ENCODE measurements at places on chromosomes 4 and X.

DNA sequence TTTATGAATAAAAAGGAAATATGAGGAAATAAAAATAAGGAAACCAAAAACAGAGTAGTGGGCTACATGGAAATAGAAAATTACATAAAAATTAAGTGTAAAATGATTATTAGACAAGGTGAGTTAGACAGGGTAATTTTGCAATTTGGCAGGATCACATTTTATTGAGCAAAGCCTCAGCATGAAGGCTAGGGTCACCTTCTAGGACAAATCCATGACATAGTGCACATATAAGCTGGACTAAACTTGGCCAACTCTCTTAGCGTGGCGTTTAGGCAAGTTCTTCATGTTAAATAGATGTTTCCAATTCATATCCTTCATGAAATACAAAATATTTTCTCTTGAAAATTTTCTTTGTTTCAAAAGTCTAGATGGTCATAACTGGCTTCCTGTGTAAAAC is 25.7 kb upstream of the UGT2B7 start:
- DNase-seq, result no peak

DNA sequence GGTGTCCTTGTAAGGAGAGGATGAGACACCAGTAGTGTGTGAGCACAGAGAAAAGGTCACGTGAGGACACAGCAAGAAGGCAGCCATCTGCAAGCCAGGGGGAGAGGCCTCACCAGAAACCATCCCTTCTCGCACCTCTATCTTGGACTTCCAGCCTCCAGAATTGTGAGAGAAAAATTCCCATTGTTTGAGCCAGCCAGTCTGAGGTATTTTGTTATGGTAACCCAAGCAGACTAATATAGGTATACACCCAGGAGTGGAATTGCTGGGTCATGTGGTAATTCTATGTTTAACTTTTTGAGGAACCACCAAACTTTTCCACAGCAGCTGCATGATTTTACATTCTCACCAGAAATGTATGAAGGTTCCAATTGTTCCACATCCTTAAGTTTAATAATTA is 25.6 kb downstream of the ZDHHC9 start:
- no peak for DNase-seq

DNA sequence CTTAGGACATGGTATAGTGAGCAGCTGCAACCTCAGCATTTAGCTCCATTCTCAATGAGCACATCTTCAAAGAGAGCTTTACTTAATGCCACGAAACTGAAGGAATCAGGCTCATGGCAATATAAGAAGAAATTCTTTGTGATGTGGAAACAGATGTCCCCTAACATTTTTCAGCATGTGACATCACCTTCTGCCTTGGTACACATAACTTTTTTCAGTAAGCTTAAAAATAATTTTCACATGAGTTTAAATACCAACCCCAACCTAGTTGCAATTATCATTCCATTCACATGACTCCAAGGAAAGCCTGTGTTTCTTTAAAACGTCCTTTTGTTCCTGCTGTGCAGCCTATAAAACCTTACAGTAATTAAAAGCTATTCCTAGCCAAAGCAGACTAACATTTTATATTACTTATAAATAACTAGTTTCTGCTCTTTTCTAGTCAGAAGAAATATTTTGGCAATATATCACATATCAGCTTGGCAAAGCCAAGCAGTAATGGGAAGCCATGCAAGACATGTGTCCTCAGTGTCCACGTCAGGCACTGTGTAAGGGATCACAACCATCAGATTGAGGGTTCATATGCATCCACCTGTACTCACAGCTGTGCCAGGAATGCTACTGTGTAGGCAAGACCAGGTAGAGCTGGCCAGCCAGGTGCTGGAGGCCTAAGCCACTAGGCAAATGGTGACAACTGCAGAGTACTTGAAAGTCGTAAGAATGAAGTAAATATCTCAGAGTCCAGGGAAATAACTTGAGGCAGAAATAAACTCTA is 466.6 kb downstream of the INPP4B start:
- no peak for DNase-seq

GRCh38 chrX:121336831-121337421 is 289.5 kb downstream of the GLUD2 start:
- no peak for DNase-seq

DNA sequence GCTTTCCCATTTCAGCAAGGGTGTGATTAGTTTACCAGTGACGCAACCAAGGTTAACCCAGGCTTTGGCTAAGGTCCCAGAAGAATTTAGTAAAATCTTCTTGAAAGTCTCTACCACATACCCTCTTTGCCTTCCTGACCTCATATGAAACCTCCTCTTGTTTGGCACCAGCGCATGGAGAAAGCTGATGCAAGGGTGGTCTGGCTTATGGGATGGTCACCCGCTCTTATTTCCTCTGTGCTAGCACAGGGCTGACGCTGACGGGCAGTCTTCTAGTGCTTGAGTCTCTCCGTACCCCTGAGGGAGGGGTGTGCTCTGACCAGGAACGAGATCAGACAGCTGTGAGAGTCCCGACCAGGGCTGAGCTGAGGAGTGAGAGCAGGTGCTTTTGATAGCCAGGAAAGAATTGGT is 137.6 kb downstream of the TENM3 start:
- no peak for DNase-seq

DNA sequence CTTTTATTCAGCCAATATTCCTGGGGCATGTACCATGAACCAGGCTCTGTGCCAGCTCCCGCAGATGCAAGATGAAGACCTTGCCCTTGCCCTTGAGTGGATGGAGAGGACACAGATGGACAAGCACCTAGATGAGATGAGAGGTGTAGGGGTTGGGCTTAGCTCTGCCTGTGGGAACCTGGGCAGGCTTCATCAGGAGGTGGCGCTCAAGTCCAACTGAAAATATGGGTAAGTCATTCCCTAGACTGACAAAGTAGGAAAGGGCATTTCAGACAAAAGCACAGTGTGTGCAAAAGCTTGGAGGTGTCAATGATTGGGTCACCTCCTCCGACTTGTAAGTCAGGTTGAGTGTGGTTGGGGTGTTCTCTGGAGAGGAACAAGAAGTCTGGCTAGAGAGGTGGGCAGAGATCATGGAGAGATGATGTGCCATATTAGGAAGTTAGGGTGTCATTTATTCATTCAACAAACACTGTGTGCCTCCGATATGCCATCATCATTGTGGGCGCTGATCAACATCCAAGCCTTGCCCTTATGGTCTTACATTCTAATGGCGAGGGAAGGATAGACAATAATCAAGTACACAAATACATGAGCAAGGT is 64.6 kb downstream of the ANAPC4 start:
- peak; percentile 44 for DNase-seq

DNA sequence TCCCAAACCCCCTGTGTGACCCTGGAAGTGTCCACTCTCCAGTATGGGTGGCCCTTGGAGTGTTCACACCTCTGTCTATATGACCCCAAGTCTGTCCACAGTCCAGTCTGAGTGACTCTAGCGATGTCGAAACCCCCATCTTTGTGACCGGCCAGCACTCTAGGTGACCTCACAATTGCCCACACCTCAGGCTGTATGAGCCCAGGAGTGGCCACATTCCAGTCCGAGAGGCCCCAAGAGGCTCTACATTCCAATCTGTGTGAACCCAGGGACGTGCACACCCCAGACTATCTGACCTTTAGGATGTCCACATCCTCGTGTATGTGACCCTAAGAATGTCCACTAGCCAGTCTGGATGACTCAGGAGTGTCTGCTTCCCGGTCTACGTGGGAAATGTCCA is 7.3 kb upstream of the GLOD5 start:
- no peak for DNase-seq

- DNase-seq, result no peak
These were observed 7.1 kb downstream of the SMIM9 start for GRCh38 chrX:154827194-154828015.

DNA sequence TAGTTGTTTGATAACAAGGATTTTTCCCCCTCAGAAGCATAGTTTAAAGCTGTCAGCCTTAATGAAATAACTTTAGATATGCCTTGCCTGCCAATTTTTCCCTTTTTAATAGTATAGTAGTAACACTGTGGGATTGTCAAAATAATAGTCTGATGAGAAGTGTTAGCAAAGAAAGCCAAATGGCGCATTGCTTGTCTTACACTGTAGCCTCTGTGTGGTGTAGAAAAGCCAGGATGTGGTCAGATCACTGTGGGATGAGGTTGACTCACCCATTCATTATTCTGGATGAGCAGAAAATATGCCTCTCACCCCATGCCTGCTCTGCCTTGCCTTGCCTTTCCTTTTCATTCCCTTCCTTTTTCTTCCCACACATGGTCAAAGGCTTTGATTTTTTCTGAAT is 257.8 kb upstream of the NRK start:
- no peak for DNase-seq

- DNase-seq, result no peak
These were observed 1.7 kb upstream of the PCDH10 start for GRCh38 chr4:133147286-133147821.

- peak; percentile 63 for DNase-seq
These were observed 812 bp upstream of the KDM6A start for GRCh38 chrX:44871931-44872820.

- DNase-seq, result no peak
These were observed 22.4 kb downstream of the GK2 start for GRCh38 chr4:79385641-79386040.

- peak; percentile 65 for DNase-seq
These were observed 255 bp upstream of the CNOT6L start for GRCh38 chr4:77819404-77819842.

GRCh38 chr4:119138046-119138445 is 2.4 kb downstream of the MYOZ2 start:
- no peak for DNase-seq

- no peak for DNase-seq
These were observed 1790.5 kb upstream of the ADGRL3 start for GRCh38 chr4:59409647-59410046.

- no peak for DNase-seq
These were observed 26.4 kb downstream of the PITX2 start for GRCh38 chr4:110596431-110596830.

DNA sequence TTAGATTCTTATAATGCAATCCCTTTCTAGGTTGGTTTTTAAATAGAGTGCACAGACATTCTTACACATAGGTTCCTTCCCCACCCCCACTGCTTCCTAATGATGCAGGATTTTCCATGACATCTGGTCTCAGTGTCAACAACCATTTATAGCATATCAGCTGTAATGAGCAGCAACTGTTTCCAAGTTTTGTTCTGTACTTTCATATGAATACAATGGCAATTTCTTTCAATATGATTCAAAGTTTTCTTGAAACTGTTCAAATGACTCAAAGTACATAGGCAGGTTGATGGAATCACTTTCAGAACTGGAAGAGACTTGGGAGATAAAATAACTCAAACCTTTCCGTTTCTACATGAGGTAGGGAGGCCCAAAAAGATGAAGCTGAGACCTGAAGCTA is 220.7 kb downstream of the CAMK2D start:
- peak; percentile 58 for DNase-seq

- DNase-seq, result no peak
These were observed 124.2 kb downstream of the C4orf51 start for GRCh38 chr4:145804116-145804515.

DNA sequence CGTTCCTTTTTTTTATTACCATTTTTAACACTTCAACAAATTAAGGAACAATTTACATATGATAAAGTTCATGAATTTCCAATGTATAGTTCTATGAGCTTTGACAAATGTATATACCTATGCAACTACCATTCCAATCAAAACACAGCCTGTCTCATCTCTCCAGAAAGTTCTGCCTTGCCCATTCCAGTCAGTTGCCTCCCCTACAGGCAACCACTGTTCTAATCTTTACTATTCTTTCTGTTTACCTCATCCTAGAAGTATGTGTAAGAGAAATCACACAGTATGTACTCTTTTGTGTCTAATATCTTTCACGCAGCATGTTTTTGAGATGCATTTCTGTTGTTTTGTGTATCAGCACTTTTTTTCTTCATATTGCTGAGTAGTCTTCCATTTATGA is 224.9 kb downstream of the KIT start:
- DNase-seq, result no peak

DNA sequence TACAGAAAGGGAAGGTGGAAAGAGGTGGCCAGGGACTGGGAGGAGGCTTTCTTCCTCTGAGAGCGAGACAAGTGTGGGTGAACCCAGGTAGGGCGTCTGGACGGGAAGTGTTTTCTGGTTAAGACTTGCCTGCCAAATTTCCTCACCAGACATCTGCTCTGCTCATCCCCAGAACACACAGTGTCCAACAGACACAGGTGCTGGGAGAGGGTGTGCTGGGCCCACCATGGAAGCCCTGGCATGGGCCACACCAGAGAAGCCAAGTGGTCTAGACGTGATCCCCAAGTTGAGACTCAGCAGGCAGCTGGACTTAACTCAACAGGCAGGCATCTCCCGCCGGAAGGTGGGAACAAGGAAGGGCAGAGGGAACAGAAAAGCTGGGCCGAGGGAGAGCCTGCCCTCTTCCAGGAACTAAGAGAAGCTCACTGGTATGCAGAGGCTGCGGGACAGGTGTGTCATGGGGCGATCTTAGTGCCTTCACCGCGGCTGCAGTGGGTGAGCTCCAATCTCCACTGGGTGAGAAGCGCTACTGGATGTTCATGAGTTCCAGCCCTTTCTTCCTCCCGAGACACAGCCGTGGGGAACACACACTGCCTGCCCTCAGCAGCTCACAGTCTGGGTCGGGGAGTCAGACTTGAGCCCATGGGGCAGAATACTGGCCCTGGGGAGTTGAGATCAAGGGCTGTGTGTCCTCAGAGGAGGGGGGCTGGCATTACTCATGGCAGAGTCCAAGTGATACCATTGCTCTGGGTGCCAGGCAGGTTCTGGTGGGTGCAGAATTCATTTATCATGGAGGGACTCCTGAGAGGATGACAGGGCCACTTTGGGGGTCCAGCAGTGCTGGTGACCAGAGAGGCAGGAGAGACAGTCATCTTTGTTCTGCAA is 110.2 kb downstream of the CPZ start:
- no peak for DNase-seq

GRCh38 chr4:24589448-24589847 is 5.1 kb upstream of the DHX15 start:
- no peak for DNase-seq

- no peak for DNase-seq
These were observed 153.4 kb upstream of the ARSJ start for GRCh38 chr4:114132830-114133229.

DNA sequence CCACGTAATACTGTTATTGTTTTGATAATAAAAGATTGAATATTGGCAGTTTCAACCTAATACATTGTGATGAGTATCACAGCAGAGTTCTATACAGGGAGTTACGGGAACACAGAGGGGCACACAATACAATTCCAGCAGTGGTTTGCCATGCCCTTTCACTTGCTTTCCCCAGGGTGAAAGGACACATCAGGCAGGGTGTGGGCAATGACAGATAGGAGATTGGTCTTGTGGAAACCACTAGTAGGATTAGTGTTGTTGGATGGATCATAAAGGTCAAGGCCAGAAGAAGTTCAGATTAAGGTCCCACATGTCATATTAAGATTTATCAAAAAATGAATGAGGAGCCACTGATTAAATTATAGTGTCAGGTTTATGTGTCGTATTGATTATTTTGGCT is 8.1 kb downstream of the HSD17B11 start:
- DNase-seq, result no peak

All from activated T-cell treated with anti-CD3 and anti-CD28 coated beads, Interleukin-2, amount 50 U/mL, for 48 hours (primary cell).